ENCODE measurements at places on chromosomes 4 and X. TPM values are rescaled to one million over a fixed set of nuclear protein-coding genes. Genes with fewer than 3 reads are reported as not detected.
A peak's percentile ranks its signal among the peaks of the same experiment; 100 is the strongest.

DNA sequence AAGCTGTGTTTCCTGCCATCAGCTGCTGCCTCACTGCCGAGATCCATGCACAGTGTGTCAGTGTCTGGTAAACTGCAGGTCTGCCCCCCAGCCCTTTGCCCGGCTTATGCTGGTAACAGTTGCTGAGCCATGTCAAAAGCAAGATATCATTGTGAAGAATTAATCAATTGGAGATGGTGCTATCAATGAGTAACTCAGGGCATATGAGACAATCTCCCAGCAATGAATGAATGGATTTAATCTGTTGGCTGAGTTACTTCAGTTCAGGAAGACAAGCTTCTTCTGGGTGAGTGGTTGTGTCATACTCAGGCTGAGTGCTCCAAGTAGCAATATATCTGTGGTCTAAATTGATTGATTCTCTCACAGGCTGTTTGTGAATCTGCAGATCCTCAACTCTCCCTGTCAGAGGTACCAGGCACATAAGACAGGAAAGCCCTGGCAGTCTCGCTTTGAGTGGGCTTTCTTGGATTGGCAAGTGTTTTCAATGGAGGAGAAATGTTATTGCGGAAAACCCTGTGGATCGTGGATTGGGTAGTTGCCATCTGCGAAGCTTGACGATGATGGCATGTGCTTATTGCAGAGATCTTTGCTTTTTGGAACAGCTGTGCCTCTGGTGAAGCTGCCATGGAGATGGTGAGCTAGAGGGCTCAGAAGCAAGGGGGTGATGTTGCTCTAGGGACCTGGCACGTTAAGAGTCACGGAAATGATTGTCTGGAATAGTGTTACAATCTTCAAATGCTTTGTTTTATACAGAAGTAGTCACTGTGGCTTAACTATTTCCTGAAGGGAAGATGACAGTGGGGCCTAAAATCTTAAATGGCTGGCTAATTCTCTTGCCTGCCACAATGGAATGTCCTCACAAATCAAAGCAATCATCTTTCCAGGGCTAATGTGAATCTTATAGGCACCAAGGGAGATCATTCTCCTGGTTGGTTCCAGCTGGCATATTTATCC is 147.6 kb upstream of the TBC1D9 start:
- DNase-seq: no peak

DNA sequence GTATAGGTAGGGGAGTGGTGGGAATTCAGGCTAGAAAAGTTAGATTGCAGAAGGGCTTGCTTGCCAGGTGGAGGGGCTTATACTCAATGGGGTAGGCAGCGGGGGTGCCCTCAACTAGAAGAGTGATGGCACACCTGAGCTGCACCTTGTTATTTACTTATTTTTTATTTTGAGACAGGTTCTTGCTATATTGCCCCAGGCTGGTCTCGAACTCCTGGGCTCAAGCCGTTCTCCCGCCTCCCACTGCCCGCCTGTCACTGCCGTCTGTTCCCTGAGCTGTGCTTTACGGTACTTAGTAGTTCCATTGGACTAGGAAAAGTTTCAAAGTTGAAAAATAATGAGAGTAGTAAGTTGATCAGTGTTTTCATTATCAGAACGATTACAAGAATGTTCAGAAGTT is 2.0 kb downstream of the ZFX start:
- peak; percentile 29 for DNase-seq

DNA sequence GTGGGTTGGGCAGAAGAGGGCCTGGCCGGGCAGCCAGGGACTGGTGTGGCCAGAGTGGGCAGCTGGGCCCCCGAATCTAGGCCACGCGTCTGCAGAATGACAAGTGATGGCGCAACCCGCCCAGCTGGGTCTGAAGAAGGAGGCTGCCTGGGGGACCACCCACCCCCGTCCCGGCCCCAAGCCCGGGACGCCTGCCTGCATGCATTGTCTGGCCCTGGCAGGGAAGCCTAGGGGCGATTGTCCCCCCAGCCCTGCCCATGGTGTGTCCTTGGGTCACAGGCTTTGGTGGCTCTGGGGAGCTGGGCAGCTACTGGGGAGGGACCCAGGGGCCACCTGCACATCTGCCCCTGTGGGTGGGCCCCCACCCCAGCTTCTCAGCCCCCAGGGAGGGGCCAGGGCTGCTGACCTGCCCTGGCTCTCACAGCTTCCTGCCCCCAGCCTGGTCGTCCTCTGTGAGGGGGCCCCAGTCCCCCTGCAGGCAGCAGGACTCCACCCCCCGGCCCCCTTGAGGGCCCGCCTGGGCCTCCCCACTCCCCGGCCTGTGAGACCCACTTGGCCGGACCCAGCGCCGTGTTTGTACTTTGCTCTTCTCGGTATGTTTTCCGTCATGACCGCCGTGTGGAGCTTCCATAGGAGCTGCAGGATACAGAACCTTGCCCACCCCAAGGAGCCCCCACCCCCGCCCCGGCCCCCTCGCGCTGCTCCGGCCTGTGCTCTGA is 4.9 kb downstream of the FGFR3 start:
- DNase-seq: no peak

GRCh38 chr4:41334182-41334581 is 77.5 kb downstream of the UCHL1 start:
- no peak for DNase-seq

GRCh38 chrX:103155201-103155600 is 59.7 kb upstream of the BEX4 start:
- no peak for DNase-seq

DNA sequence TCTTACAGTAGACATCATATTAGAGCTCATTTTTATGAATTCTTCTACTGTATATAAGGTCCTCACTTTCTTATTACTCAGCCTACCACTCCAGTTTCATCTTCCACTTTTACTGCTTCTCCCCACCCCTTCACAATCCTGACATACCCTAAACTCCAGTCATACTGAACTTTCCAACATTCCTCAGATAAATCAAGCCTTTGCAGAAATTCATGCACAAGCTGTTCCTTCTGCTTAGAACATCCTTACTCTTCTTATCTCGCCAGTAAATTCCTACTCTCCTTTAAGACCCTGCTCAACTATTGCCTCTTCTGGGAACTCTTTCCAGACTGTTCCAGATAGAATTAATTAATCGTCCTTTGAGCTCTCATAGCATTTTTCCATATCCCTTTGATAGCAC is 24.8 kb downstream of the RTL9 start:
- DNase-seq: no peak

DNA sequence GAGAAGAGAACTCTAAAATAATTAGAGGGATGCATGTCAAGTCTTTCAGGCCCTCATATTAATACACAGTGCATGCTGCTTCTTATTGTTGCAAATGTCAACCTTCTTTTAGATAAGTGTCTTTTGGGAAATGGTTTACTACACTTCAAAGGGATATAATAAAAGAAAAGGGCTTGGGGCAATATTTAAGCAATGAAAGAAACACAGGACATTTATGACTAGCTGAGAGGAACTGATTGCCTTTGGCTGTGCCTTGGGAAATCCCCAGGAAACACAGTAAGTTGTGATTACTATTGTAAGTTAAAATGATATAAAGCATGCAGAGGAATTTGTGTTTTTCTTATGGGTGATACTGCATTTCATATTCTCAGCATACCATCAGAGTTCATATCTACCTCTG is 1036.2 kb upstream of the GRID2 start:
- DNase-seq: no peak

GRCh38 chr4:125735102-125735501 is 420.3 kb downstream of the FAT4 start:
- DNase-seq: peak; percentile 21

DNA sequence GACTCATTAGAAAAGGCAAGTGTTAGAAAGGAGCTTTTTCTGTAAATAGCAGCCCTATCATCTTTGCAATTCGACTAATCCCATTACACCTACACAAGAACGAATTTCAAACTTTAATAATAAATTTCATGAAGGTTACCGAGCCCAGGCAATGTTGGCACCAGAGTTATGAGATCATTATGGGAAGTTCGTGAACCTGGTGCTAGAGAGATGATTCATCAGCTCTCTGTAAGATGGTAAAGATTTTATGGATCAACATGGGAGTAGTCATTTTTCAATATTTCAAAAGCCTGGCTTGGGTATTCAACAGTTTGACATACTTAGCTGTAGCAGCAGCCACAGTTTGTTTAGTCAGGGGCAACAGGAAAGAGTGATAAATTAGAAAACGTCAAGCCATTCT is 35.8 kb downstream of the AMELX start:
- DNase-seq: no peak

GRCh38 chr4:109996526-109996925 is 83.8 kb downstream of the EGF start:
- no peak for DNase-seq

DNA sequence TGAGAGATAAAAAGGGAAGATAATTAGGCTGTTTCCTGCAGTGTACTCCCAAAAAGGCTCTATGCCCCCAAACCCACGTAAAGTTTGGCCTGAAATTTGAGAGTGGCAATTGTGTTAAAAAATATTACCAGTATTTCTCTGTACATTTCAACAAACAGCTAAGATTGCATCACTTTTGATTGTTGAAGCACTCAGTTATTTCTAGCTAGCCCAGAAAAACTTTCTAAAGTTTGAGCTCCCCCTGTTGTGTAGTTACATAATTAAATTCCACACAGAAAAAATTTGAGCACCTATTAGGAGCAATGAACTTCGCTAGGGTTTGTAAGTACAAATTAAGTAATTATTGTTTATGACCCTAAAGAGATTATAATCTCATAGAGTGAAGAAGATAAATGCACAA is 109.4 kb downstream of the DLG3 start:
- no peak for DNase-seq

DNA sequence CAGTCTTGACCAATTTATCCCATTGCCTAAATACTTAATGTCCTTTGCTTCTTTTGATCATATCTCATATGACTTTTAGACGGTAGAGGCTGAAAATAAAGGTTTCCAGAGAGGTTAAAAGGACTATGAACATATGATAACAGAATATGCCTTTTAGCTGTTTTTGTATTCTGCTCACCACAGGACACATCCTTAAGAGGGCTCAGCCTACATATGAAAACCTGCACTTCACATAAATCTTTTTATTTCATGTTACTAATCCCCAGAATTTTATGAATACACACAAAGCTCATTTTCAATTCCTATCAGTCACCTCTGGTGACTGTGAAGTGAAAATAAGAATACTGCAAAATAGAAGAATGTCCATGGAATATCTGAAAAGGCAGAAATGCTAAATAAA is 92.0 kb downstream of the GPM6A start:
- no peak for DNase-seq

DNA sequence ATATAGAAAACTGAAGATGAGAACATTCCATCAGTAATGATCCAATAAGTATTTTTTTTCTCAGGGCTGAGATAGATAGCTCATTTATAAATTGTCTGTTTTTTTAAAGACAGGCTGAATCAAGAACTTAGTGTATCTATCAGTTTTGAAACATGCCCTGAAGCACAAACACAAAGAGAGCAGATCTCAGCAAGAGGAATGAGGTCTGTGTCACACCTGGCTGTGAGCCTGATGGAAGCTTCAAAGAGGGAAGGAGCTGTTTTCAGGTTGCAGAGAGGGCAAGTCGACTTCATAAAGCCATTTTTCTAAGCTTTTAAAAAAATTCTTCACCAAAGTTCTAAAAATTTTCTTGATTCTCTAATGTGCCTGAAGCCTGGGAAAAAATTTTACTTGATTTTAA is 434.9 kb downstream of the PDGFC start:
- no peak for DNase-seq

- no peak for DNase-seq
Measured at GRCh38 chr4:127155116-127155515, 477.6 kb upstream of the INTU start.

DNA sequence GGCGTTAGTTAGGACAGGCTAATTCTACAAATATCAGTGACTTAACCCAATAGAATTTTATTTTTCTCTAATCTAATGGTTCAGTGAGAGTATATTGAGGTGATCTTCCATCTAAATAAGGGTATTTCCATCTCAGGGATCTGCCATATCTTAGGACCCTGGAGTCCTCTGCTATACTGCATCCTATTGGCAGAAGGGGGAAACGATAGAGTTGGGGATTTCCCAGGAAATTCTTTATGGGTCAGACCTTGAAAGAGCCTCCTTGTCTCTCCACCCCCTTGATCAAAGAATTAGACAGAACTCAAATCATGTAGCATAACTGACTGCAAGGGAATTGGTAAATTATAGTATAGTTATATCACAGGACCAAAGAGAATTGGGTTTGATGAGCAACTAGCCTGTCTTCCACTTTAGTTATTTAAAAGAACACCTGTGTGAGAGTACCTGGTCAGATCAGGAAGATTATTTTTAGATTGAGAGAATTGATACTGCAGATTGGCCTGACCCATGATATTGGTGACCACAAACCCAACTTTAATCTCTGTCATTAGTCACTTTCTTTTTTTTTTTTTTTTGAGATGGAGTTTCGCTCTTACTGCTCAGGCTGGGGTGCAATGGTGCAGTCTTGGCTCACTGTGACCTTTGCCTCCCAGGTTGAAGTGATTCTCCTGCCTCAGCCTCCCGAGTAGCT is 25.6 kb downstream of the SMARCA5 start:
- no peak for DNase-seq

- DNase-seq: no peak
Measured at GRCh38 chr4:178339769-178340168, 897.5 kb upstream of the AGA start.

DNA sequence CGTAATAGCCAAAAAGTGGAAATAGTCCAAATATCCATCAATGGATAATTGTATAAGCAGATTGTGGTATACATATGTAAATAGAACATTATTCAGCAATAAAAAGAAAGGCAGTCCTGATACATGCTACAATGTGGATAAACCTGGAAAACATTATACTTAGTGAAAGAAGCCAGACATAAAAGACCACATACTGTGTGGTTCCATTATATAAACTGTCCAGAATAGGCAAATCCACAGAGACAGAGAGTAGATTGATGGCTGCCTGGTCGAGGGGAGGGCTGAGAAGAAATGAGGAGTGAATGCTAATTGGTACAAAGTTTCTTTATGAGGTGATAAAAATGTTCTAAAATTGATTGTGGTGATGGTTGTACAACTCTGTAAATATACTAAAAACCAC is 397.4 kb upstream of the RPS6KA3 start:
- no peak for DNase-seq

DNA sequence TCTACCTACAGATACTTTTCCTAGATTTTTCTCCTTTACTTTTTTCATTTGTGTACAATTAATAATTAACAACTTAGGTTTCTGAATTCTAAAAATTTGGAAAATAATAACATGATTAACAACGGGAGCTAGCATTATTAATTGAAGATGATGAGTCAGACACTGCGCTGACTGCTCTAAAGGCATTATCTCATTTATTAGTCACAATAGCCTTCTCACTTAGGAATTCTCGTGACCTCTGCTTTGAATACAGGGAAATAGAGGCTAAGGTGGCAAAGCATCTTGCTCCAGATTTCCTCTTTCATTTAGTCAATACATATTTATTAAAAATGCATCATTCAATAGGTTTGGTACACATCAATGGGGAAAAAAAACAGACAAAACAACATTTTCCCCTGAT is 441.3 kb downstream of the PCDH18 start:
- no peak for DNase-seq

GRCh38 chrX:586351-586750 is 44.2 kb upstream of the SHOX start:
- DNase-seq: no peak

- DNase-seq: no peak
Measured at GRCh38 chr4:54526560-54526959, 131.2 kb upstream of the KIT start.

Gene RBMXL3
- total RNA-seq: 5.1 TPM

Gene SLC9B2
- total RNA-seq: 10.2 TPM

Gene CLDN34
- 1.2 TPM for total RNA-seq

Gene OTUD6A
- 6.9 TPM for total RNA-seq

Gene GPAT3
- 6.4 TPM for total RNA-seq

Gene ATP6AP2
- total RNA-seq: 72.4 TPM

Gene ING2
- 47.3 TPM for total RNA-seq

Gene KLHL2
- total RNA-seq: 26.7 TPM

Gene TEX13D
- total RNA-seq: 3.3 TPM

Gene HMX1
- 7.3 TPM for total RNA-seq

Data from testis (tissue), 5 donors.